IMR-90 (cell line): ENCODE measurements at places on chromosomes 7 and 10.
A peak's percentile ranks its signal among the peaks of the same experiment; 100 is the strongest.

DNA sequence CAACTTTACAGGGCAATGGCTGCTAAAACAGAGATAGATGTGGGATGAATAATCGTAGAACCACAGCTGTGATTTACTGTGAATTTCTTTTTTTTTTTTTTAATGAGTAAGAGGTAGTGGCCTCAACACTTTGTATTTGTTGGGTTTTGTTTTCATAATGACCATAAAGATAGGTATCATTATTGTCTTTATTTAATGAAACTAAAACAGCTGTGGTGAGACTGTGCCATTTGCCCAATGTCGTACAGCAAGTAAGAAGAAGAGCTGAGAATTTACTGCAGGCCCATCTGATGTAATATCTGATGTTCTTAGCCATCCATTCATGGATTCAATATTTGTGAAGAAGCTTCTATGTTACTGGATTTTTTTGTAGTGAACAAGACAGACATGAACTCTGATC, 271.2 kb downstream of the IPMK start:
- no peak for DNase-seq

DNA sequence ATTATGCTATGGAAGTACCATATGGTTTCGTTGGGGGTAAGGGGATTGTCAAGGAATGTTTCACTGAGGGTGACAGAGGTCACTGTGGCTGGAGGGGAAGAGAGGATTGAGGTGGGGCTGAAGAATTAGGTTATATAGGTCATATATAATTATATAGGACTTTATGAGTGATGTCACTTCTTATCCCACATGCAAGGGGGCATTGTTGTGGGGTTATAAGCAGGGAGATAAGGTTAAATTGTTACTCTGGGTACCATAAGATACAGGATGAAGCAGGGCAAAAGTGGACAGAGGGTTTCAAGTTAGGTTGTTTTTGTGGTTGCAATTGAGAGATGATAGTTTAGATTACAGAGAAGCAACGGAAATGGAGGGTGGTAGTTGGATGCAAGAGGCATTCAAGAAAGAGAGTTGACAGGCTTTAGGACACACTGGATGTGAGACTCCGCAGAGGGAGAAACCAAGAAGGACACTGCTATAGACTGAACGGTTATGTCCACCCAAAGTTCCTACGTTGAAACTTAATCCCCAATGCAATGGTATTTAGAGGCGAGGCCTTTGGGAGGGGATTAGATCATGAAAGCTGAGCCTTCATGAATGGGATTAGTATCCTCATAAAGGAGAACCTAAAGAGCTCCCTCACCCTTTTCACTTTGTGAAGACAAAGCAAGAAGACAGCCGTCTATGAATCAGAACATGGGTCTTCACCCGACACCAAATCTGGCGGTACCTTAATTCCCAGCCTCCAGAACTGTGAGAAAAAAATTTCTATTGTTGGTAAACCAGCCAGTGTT, 7.0 kb upstream of the PRR15 start:
- no peak for DNase-seq

GRCh38 chr7:133330085-133330484, 77.2 kb downstream of the EXOC4 start:
- no peak for DNase-seq

GRCh38 chr7:156470399-156471320, 169.9 kb upstream of the RNF32 start:
- no peak for DNase-seq

DNA sequence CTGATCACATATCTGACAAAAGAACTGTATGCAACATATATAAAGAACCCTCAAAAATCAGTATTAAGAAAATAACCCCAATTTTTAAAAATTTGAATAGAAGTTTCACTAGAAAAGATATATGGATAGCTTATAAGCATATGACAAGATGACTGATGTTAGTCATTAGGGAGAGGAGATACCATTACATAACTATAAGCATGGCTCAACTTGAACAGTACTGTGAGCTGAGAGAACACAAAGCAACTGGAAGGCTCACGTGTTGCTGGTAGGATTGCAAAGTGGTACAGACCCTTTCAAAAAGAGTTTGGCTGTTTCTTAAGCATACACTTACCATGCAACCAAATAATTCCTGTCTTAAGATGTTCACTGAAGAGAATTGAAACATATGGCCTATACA, 14.7 kb downstream of the CCDC71L start:
- DNase-seq = no peak

- DNase-seq = peak; percentile 95
These were observed 125.9 kb upstream of the PPIF start for GRCh38 chr10:79221110-79222051.

- DNase-seq = no peak
These were observed 60.4 kb downstream of the AFAP1L2 start for GRCh38 chr10:114343623-114344505.

DNA sequence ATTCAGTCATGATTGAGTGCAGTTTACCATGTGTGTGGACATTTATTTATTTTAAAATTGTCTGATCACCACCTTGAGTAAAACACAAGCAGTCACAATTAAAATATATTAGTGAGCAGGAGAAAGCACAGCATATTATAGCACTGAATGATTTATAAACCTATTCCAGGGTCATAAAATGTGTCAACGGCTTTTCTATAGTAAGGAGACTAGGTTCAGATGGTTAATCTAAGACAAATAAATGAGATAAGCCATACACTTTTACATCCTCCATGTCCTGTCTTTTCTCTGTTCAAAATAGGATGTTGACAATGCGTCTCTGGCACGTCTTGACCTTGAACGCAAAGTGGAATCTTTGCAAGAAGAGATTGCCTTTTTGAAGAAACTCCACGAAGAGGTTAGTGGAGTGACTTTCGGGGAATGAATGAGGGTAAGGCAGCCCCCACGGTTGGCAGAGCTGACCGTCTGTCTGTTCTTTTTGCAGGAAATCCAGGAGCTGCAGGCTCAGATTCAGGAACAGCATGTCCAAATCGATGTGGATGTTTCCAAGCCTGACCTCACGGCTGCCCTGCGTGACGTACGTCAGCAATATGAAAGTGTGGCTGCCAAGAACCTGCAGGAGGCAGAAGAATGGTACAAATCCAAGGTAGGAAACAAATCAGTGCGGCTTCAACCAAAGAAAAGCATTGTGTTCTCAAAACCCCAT, 5.4 kb downstream of the VIM start:
- no peak for DNase-seq

DNA sequence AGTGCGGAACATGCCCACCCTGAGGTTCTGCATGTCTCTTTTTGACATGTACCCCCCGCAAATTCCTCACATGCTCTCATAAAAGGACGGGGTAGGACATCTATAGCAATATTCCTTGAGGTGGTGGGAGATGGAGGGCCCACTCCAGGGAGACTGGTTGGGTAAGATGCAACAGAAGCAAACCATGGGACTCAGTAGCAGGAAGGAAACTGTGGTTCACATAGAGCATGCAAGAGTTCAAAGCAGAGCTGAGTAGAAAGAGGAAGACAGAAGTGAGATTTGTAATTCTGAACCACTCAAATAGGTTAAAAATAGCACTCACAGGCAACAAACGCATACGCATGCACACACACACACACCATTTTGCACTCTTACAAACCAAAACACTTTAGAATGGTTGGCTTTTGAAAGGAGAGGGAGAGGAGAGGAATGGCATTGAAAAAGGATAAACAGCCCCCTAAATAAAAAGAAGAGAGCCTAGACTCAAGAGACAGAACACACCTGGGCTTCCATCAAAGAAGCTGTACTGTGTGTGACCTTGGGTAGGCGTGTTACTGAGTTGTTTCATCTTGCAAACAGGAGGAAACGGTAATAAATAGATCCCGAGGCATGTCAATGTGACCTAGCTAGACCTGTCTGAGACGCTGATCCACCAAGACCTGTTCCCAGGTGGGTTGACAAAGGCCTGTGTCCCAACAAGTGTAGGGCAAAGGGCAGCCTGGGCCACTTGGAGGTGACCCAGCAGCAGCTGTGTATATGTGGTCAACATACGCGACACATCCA, 77.6 kb upstream of the LRRC4 start:
- DNase-seq = no peak

DNA sequence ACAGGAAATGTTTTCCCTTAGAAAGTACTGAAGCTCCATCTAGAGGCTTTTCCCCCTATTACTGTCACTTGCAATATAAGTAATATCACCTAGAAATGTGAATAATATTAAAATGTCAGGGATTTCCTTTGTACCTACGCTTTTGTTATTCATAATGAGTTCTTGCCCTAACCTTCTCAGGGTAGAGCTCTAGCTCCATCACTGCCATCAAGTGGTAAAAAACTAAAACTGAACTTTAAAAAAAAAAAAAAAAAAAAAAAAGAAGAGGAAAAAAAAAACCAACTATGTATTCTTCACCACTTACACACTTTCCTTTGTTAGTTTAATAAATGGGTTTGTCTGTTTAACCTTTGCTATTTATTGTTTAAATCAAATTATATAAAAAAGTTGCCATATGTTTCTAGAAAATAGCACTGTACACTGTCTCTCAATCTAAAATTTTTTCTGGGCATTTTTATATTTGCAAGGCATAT, 49.9 kb downstream of the DNAJC1 start:
- peak; percentile 61 for DNase-seq

- DNase-seq = peak; percentile 31
These were observed 435 bp upstream of the PWWP2B start for GRCh38 chr10:132396494-132397035.

GRCh38 chr7:83574616-83575015, 74.3 kb downstream of the SEMA3E start:
- DNase-seq = no peak

- no peak for DNase-seq
These were observed 166.2 kb upstream of the PRR15 start for GRCh38 chr7:29397398-29397797.

DNA sequence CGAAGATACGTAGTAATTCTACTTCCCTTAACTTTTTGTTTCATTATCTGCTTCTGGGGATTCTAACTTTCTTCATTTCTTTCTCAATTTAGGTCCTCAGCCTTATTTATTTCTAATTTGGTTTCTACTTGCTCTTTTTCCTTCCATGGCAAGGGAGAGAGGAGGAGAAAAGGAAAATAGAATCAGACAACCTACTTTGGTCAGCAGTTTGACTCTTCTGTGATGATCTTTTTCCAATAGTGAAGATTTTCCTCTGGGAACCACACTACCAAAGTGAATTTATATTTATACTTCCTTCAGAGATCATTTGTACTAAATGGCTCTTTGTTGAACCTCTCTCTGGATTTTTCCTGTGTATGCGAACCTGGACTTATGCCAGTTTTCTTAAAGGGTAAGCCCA, 90.2 kb downstream of the TMEM26 start:
- no peak for DNase-seq

DNA sequence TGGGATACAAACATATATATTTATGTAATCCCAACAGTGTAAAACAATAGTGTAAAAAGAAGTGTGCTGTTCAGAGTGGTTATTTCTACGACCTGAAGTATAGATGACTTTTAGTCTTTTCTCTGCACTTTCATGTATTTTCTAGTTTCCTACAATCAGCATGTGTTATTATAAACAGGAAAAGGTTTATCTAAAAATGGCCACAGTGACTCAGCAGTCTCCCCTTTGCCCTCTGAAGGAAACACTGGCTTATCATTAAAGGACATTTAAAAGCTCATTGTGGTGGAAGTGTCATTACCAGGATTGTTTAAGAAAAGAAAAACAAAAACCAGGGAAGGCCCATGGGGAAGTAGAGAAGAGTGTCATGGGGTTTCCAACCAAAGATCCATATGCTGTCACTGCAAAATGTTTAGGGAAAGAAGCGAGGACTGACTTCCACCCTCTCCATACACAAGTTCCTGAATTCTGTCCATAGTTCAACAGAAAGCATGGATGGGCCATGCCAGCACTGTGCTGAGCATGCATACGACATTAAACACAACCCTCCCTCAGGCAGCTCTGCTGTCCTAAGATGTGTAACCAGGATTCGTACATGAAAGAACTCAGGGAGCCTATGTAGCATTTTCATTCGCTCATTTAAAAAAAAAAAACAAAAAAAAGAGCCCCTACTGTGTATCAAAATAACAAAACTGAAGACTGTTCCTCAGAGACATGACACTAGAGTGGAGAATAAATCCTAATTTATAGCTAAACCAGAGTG, 10.2 kb downstream of the CYREN start:
- DNase-seq = peak; percentile 67

- no peak for DNase-seq
These were observed 87.3 kb downstream of the C10orf105 start for GRCh38 chr10:71632200-71632820.

GRCh38 chr7:63789378-63790176, 209.1 kb upstream of the ZNF722 start:
- DNase-seq = no peak

GRCh38 chr7:94374721-94375566, 19.8 kb upstream of the COL1A2 start:
- DNase-seq = peak; percentile 97

DNA sequence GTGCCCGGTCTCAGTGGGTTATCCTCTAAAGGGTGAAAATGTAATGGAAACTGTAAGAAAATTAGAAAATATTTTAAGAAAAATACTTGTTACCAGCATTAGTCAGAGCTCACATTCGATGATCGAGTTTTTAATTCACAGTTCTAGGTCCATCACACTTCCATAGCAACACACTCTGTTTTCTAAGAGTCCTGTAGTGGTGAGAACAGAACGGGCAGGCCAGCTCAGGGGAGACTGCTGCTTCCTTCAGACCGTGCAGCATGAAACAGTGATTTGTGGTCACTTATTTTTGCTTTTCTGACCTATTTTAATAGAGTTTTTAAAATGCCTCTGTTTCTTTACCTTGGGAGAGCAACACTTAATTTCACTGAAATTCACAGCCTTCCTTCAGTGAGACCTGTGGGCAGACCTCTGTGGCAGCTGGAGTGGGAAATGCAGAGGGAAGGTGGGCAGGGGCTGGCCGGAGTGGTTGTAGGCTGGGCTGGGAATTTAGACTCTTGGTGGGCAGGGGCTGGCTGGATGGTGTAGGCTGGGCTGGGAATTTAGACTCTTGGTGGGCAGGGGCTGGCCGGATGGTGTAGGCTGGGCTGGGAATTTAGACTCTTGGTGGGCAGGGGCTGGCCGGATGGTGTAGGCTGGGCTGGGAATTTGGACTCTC, 1.5 kb downstream of the SUN1 start:
- peak; percentile 30 for DNase-seq

- no peak for DNase-seq
These were observed 68.5 kb upstream of the SEMA3A start for GRCh38 chr7:84263106-84263505.

DNA sequence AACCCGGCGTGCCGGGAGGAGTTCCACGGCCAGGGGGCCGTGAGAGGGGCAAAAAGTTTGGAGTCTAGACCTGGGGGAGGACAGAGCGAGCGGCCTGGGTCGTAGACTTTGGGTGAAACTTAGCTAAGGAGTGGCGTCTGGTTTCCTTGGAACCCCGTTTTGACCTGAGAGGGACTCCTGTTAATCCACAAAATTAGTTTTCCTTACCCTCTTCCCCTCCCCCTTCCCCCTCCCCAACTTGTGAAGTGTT, 574 bp downstream of the MARCHF5 start:
- no peak for DNase-seq

- no peak for DNase-seq
These were observed 94.4 kb upstream of the STEAP4 start for GRCh38 chr7:88401009-88401623.

GRCh38 chr7:2009541-2010001, 223.2 kb downstream of the MAD1L1 start:
- DNase-seq = no peak

- DNase-seq = no peak
These were observed 31.7 kb upstream of the ASL start for GRCh38 chr7:66043681-66044497.
